ENCODE measurements at places on chromosomes 2 and 18.

- no peak for DNase-seq
Measured at GRCh38 chr18:70126832-70127231, 78.7 kb downstream of the RTTN start.

DNA sequence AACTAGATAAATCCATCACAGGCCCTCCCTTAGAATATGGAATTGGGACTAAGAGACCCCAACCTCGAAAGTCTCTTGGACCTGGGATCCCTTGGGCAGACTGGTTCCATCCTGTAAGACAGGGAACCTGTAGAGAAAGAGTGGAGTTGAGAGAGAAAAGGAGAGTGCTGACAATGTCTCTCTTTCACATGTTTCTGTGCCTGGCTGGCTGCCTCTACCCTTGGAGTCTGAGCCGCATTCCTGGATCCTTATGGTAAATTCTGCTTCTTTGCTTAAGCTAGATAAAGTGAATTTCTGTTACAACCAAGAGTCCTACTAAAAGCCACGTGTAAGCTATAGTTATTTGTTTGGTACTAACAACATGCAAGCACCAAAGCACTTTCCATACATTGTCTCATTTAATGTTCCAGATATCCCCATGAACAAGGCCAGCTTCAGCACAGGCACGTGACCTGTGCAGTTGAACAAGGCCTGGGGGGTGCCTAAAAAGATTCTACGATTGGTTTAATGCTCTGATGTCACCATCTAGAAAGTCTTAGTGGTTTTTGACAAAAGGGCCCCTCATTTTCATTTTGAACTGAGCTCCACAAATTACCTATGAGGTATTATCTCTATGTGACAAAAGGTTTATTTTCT is 2.1 kb upstream of the PUM2 start:
- DNase-seq = no peak

GRCh38 chr18:60585670-60586069 is 213.1 kb upstream of the MC4R start:
- no peak for DNase-seq

DNA sequence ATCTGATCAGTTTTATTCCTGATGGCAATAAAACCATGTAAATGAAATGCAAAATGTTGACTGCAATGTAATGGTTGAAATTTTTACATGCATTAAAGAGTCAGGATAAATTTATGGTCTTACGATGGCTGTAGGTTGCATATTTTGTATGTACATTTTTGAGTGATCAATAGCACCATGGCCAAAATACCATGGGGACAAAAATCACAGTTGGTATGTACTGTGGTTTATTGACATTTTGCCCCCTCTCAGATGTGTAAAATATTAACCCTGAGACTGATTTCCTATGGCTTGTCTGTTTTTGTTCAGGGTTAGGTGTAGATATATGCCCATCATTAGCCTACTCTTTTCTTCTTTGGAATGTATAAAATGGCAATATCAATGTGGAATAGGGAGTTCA is 138.1 kb downstream of the PARD3B start:
- no peak for DNase-seq

DNA sequence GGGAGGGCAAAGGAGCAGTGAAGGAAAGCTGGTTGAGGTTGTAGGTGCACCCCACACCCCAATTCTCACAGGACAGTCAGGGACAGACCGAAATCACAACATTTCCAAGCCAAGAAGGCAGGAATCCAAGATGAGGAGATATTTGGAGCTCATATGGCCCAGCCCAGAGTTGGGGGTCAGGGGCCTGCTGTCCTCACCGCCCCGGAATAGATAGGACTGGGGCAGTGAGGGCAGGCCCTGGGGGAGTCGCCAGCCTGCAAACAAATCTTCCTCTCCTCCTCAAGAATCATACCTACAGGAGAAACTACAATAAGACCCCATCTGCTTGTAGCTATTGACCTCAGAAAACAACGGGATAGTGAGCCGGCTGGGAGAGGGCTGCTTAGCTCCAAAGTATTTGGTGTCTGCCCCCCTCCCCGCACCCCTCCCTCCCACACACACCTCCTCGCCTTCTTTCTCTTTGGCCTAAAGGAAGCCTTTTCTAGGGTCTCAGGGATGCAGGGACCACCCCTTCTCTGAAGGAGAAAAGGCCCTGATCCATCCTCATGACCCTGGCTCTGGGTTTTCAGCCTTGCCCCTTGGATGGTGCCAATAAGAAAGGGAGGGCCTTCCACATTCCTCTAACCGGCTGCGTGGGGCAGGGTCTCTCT is 3.8 kb downstream of the EN1 start:
- no peak for DNase-seq

DNA sequence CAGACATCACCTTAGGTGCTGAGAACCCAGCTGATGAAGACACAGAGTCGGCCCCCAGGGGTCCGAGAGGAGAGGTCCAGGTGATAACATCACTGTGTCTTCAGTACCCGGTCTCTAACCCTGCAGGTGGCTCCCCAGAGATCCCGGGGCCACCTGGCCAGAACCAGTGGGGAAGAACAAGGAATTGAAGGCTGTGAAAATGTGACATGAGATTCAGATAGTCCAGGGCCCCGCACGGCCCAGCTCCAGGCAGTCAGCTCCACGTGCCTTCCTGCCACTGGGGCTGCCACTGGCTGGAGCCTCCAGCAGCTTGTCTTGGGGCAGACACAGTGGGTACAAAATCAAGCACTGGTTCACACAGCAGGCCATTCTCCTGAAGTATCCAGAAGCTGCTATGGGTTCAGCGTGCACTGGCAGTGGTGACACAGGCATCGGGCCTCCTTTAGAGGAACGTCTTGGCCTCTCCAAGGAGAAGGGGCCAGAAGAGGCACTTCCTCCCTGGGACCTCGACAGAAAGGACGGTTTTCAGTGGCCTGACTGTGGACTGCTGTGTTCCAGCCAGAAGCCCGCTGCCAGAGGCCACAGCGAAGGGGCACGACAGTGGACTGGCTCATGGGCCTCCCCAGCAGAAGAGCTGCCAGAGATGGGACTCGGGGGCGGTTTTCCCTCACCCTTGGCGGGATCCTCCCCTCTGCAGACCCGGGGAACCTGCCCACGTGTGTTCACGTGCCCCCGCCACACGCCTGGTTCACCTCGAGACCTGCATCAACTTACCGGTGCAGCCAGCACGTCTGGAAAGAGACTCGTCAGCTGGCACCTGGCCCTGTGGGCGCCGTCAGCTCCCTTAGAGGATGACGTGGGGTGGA is 150.4 kb downstream of the HDAC4 start:
- DNase-seq = no peak

GRCh38 chr2:142914507-142915313 is 37.2 kb downstream of the KYNU start:
- no peak for DNase-seq

GRCh38 chr18:12327510-12328178 is 19.6 kb downstream of the TUBB6 start:
- peak; percentile 63 for DNase-seq

DNA sequence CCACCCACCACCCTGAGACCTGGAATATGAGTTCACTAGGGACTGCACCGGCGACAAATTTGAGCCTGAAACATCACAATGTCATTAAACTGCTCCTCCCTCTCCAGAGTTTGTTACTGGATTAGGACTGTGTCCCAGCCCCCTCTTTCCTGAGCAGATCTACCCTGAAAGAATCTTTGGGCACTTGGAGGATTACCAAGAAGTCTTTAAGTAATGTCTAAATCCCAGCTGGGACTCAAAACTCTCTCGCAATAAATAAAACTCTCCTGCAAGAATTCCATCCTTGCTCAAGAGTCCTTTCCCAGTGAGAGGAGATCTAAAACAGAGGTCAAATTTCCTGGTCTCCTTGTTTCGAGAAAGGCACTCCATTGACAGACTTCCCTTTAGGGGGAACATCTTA is 20.9 kb downstream of the GKN2 start:
- DNase-seq = no peak

- DNase-seq = peak; percentile 12
Measured at GRCh38 chr2:40363631-40364030, 88.3 kb downstream of the SLC8A1 start.

GRCh38 chr2:118611691-118612090 is 235.8 kb downstream of the EN1 start:
- DNase-seq = no peak

- no peak for DNase-seq
Measured at GRCh38 chr2:104290566-104290891, 563.4 kb upstream of the POU3F3 start.
